ENCODE measurements at places on chromosomes 1 and 21. TPM values are rescaled to one million over a fixed set of nuclear protein-coding genes. Genes with fewer than 3 reads are reported as not detected.

TNFSF4 gene
- 0.09 TPM for total RNA-seq

CCDC185 gene
- not detected for total RNA-seq

GPR3 gene
- 2.0 TPM for total RNA-seq

KDF1 gene
- 0.12 TPM for total RNA-seq

OR2L13 gene
- total RNA-seq = not detected

OR2L5 gene
- not detected for total RNA-seq

PDE9A gene
- 1.6 TPM for total RNA-seq

S100A9 gene
- total RNA-seq = 1.3 TPM

LRRC3 gene
- 2.0 TPM for total RNA-seq

TRNP1 gene
- total RNA-seq = 182 TPM

LRRC7 gene
- not detected for total RNA-seq

Data from A549 treated with GW870086 at 1 μM for 4 hours (cell line).